ENCODE measurements at places on chromosomes 12 and 14.
A peak's percentile ranks its signal among the peaks of the same experiment; 100 is the strongest.

GRCh38 chr14:51484485-51484884 lies 167.2 kb upstream of the FRMD6 start:
- DNase-seq = no peak

GRCh38 chr12:122081697-122082221 lies 3.2 kb downstream of the MLXIP start:
- DNase-seq = no peak

DNA sequence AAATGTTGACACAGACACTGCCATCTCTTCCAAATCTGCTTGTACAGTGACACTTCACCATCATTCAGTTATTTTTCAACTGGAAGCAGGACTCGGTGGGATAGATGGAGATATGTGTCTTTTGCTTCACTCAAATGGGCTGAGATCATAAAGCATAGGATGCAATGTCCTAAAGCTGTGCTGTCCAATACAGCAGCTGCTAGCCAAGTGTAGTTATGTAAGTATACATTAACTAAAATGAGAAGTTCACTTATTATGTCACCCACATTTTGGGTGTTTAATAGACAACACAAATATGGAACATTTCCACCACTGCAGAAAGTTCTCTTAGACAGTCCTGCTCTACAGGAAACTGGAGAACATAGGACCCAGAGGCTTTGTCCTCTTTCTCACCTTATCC lies 43.6 kb downstream of the AREL1 start:
- no peak for DNase-seq

- DNase-seq = no peak
These were observed 78.0 kb downstream of the TMEM260 start for GRCh38 chr14:56657604-56658003.

GRCh38 chr14:98270201-98270600 lies 1001.8 kb downstream of the BCL11B start:
- no peak for DNase-seq

- no peak for DNase-seq
These were observed 86.6 kb downstream of the FOXN4 start for GRCh38 chr12:109222496-109222895.

- DNase-seq = no peak
These were observed 21.4 kb downstream of the CCDC177 start for GRCh38 chr14:69553252-69553651.

DNA sequence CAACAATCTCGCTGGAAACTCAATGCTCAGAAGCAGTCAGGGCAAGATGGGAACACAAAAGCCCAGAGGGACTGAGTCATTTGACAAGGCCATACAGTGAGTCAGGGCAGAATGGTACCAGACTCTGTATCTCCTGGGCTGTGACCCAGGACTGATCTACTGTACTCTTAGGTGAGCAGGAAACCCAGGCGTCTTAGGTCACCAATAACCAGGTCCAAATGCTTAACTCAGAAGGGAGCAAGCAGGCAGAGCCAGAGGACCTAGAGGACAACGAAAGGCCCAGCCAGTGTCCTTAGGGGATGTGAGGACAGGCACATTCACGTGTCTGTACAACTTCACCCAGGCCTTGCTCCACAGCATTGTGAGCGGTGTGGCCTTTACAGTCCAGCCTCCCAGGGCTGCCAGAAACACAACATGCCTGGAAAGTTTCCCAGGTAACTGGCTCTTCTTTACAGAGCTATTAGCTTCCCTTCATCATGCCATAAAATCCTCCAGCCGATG lies 69.9 kb downstream of the ARL6IP4 start:
- no peak for DNase-seq

DNA sequence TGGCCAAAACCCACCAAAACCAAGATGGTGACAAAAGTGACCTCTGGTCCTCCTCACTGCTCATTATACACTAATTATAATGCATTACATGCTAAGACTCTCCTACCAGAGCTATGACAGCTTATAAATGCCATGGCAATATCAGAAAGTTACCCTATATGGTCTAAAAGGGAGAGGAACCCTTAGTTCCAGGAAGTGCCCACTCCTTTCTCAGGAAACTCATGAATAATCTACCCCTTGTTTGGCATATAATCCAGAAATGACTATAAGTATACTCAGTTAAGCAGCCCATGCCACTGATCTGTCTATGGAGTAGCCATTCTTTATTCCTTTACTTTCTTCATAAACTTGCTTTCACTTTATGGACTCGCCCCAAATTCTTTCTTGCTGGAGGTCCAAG lies 43.0 kb upstream of the FUT8 start:
- no peak for DNase-seq

- DNase-seq = no peak
These were observed 31.4 kb downstream of the CFAP251 start for GRCh38 chr12:121949648-121950397.

GRCh38 chr14:78763746-78764145 lies 593.6 kb downstream of the NRXN3 start:
- DNase-seq = no peak

DNA sequence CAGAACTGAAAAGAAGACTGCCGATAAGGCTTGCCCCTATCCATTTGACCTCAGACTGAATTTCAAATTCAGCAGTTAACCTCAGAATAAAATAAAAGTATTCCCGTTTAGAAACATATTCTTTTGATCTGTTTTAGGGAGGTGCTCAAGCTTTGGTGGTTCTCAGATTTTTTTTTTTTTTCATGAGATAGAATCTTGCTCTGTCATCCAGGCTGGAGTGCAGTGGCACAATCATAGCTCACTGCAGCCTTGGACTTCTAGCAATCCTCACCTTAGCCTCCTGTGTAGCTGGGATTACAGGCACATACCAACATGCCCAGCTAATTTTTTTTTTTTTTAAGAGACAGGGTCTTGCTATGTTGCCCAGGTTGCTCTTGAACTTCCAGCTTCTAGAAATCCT lies 15.5 kb downstream of the AEBP2 start:
- no peak for DNase-seq

DNA sequence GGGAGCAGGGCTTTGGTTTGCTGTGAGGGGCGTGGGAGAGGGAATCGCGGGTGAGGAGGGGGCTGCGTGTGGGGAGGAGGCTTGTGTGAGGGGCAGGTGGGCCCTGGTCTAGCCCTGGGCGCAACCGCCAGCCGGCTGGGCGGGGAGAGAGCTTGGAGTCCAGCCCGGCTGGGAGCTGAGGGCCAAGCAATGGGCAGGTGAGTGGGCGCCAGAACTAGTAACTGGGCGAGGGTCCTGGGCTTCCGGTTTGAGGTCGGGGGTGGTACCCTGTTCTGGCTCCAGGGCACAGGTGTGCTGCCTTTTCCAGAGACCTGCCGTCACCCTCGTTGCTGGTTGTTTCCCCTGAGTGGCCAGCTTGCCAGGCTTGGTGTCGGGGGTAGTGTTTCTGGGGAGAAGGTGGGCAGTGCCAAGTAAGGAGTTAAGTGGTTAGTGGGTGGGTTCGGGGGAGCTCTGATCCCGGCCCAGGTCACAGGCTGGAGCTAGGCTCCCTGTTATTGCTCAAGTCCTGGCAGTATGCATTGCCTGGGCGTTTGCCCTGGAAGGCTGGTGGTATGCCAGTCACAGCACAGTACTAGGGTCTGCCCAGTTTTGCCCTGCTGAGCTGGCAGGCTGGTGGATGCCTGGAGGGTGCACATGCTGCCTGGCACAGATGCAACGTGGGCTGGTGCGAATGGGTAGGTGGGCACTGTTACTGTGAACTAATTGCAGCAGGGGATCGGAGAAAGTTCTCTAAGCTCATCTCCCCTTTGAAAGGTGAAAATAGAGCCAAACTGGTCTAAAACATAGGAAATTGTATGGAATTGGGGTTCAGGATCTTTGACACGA lies 683 bp downstream of the CIPC start:
- DNase-seq = peak; percentile 72

Data from dorsolateral prefrontal cortex (tissue), 122 donors.